ENCODE measurements at places on chromosomes 5 and 9.

- no peak for DNase-seq
These were observed 3.0 kb upstream of the CEL start for GRCh38 chr9:133058550-133059320.

DNA sequence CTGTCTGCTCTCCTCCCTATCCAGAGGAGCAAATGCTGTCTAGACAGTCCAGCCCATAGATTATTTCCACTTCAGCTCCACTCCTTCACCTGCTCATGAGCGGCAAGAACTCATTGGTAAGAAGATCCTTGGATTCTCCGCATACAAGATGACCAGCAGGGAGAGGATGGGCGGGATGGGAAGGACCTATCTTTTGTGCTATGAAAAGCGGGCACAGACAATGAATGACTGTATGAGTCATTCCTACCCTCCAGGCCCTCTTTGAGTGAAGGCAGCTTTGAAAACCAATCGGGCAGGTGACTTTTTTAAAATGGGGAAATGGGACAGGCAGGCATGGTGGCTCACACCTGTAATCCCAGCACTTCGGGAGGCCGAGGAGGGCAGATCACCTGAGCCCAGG, 49.4 kb downstream of the SMIM23 start:
- DNase-seq, result no peak

DNA sequence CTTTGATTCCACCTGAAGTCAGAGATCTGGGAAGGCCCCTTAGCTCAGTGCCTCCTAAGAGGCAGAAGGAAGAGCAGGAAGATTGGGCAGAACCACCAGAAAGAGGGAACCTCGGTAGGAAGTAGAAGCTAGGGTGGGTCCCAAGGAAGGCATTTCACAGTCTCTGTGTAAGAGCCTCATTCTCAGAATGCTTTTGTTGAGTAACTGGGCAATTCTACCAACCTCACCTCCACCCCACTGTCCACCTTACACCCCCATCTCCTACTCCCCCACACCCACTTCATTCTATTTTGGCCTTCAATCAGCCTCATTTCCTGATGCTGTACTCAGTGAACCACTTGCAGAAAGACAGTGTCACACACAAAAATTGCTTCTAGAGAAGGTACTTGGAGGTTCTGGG, 3.5 kb downstream of the HBEGF start:
- DNase-seq, result no peak

GRCh38 chr5:41157272-41157894, 55.9 kb downstream of the C6 start:
- DNase-seq, result no peak

GRCh38 chr5:73061593-73061992, 58.8 kb upstream of the TMEM171 start:
- no peak for DNase-seq

DNA sequence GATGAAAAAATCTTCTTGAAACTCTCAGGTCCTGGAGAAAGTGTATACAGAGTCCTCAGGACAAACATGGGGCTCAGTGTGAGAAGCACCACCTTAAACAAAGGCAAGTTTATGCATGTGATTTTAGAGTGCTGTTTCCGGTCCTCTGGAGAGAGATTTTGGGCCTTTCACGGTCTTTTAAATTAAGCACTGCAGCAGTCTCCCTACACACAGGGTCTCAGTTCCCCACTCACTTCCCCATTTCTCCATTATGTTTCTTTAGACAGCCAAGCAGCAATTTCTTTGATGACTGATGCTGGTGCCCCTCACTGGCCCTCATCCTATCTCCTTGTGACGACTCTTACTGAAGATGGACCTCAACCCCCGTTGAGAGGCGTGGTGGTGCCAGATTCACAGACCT, 220.2 kb upstream of the CLINT1 start:
- no peak for DNase-seq

DNA sequence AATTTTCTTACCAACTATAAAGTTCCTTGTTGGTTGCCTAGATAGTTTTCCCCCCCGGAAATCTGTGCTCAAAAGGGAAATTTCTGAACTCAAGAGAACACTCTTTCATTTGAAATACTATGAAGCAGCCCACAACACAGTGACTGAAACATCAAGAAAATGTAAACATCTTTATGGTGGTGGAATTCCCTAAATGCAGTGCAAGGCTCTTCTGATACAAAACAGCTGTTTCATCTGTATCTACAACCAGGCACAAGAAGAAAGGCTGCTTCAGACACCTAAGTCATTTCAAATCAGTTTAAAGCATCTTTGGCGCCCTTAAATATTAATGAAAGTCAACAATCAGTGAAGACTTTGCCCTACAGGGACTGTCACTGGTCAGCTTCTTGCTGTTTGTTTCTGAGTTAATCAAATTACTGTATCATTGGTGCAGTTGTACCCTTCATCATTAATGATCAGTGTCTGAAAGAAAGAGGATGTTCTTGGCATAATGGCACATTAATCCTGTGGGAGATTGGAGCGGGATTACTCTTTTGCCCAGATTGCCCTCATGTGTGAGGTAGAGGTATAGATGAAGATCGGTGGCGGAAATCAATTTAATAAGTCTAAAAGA, 947.0 kb downstream of the NR2F1-AS1 start:
- no peak for DNase-seq

DNA sequence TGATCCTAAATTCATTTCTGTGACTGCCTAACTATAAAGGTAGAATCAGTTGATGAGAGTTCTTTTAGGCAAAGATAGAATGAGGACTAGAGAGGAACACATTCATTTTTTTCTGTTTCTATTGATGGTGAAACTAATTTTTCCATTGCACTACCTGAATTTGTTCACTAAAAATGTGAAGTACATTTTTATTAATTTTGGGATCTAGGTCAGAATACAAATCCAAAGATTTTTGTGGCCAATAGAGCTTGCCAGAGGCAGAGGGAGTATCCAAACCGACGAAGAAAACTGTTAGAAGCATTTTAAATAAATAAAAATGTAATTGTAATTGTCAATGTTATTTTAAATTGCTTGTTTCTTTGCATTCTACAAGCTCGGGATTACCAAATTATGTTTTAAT, 78.1 kb downstream of the MTREX start:
- no peak for DNase-seq

- no peak for DNase-seq
These were observed 79.2 kb upstream of the PANK3 start for GRCh38 chr5:168658394-168658793.

GRCh38 chr5:171617817-171618591, 167.6 kb upstream of the SMIM23 start:
- DNase-seq, result no peak

GRCh38 chr9:124191691-124192395, 65.9 kb upstream of the NEK6 start:
- no peak for DNase-seq

- DNase-seq, result no peak
These were observed 371.6 kb upstream of the CCNH start for GRCh38 chr5:87784311-87784710.

DNA sequence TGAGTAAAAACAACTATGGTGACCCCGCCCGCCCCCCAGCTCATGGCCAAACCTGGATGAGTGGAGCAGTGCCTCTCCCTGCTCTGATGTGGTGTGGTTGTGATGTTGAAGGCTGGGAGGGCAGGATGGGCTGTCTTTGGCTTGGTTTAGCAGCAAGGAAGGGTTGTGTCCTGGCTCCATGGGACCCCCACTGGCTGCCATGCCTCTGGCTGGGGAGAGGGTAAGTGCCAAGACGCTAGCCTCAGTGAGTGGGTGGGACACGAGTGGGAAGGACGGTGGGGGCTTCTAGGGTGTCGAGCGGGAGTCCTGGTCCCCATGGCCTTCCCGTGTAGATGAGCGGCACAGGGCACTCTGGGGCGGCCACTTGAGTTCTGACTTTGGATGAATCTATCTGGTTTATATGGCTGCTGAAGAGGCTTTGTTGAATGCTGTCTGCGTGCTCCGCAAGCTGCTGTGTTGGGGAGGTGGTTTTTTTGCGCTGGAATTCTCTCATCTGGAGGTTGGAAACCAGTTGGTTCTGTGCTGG, 50.4 kb downstream of the DAB2IP start:
- DNase-seq, result no peak

DNA sequence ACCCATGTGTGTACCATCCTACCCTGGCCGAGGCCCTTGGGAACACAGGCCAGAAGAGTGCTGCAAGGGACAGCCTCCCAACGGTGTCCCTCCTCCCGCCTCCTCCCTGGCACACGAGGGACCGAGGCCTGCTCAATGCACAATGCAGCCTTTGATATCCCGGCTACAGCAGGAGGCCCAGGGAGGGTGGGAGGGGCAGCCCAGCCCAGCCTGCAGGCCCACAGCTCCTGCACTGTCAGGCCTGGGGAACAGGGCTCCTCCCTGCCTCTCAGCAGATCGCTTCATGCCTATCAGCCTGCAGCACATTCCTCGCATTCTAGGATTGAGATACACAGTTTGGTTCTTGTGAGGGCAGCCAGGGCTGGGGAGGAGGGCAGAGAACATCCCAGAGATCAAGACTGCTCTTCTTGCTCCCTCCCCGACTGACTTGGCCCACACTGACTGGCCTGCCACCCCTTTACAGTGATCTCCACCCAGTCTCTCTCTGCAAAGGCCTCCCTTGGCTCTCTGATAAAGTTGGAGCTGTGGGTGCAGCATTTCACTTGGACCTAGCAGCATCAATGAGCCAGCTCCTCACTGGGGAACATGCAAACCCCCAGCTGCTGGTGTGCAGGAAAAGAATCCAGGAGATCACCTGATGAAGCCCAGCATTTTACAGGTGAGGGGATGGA, at the start of gene SH3TC2:
SH3TC2 (minus strand) TSS at position 46 of the 671 bp plus-strand sequence; CDS start at position 6, 40 bp downstream.
- DNase-seq, result peak; percentile 59

- no peak for DNase-seq
These were observed 92.2 kb upstream of the IL33 start for GRCh38 chr9:6123416-6123815.

- DNase-seq, result no peak
These were observed 328.9 kb downstream of the NR2F1-AS1 start for GRCh38 chr5:93252165-93252564.

GRCh38 chr5:180553530-180553929, 37.8 kb downstream of the SCGB3A1 start:
- DNase-seq, result no peak

DNA sequence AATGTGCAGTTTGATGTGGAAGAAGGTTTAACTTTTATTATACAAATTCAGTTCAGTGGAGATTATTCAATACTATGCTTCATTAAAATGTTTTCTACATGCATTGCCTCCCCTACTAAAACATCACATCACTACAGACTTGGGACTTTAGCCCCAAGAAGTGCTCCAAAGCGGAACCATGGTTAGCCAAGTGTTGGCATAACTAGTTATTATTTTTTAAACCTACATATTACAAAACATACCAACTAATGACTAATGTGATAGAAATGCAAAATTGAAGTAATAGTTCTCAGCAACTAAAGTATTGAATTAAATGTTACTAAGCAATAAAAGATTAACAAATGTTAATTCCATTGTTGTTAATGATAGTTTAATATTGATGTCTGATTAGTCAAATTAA, 74.5 kb downstream of the XRCC4 start:
- no peak for DNase-seq

- DNase-seq, result no peak
These were observed 46.2 kb downstream of the MCTP1 start for GRCh38 chr5:95238560-95239325.

GRCh38 chr5:74638970-74639806, 1.3 kb downstream of the ENC1 start:
- no peak for DNase-seq

DNA sequence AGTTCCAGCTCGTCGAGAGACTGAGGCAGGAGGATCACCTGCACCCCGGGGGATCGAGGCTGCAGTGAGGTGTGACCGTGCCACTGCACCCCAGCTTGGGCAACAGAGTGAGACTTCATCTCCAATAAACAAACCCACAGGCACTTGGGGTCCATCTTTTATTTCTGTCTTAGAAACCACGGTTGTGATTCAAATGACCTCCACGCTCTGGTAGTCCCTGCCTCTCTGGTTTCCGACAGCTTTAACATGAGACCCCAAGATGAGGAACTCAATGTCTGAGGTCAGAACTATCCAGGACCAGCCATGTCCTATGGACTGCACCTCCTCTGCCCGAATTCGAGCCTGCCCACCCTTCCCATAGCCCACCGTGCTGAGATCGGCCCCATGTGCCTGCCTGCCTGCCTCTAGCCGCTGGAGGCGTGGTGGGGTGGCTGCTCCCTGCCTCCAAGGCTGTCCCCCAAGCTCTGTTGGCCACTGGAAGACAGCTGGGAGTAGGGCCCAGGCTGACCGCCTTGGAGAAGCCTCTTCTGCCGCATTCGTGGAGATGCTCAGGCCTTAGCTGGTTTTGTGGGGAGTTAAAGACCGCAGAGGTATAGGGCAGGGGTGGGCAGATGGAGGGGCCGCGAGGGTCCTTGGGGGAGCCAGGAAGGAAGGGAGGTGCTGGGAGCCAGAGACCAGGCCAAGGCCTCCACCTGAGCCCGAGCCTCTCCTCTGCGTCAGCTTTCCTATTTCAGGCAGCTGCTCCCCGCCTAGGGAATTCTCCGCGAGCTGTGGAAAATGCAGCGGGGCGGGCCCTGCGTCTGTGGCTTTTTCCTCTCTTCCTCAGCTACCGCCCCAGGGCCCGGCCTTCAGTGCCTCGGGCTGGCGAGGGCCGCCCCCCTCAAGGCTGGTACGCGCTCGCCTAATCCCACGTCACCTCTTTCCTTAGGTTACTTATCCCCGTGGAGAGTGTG, 6.9 kb upstream of the WDR5 start:
- DNase-seq, result no peak

GRCh38 chr9:70614786-70615463, 200.5 kb upstream of the KLF9 start:
- no peak for DNase-seq

GRCh38 chr9:127380479-127380878, 16.5 kb upstream of the SLC2A8 start:
- no peak for DNase-seq

DNA sequence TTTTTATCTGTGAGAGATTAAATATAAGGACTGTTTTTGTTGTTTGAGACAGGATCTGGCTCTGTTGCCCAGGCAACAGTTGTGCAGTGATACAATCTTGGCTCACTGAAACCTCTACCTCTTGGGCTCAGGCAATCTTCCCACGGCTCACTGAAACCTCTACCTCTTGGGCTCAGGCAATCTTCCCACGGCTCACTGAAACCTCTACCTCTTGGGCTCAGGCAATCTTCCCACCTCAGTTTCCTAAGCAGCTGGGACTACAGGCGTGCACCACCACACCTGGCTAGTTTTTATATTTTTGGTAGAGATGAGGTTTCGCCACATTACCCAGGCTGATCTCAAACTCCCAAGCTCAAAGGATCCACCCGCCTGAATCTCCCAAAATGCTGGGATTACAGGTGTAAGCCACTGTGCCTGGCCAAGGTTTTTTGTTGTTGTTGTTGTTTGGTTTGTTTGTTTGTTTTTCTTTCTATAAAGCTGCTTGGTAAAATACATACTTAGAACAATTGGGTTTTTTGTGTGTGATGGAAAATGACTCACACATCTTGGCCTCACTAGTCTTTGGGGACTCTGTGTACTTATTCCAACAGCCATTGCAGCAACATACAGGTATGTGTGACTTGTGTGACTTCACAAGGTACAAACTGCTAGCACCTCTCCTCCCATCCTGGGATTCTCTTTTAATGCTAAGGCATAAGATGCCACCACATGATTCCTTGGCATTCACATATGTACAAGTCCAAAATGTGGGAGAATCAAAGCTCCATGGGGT, 36.5 kb upstream of the RASA1 start:
- DNase-seq, result no peak

Data from H1 (cell line).